ENCODE measurements at places on chromosomes 2 and 18. TPM values are rescaled to one million over a fixed set of nuclear protein-coding genes. Genes with fewer than 3 reads are reported as not detected.
A peak's percentile ranks its signal among the peaks of the same experiment; 100 is the strongest.

DNA sequence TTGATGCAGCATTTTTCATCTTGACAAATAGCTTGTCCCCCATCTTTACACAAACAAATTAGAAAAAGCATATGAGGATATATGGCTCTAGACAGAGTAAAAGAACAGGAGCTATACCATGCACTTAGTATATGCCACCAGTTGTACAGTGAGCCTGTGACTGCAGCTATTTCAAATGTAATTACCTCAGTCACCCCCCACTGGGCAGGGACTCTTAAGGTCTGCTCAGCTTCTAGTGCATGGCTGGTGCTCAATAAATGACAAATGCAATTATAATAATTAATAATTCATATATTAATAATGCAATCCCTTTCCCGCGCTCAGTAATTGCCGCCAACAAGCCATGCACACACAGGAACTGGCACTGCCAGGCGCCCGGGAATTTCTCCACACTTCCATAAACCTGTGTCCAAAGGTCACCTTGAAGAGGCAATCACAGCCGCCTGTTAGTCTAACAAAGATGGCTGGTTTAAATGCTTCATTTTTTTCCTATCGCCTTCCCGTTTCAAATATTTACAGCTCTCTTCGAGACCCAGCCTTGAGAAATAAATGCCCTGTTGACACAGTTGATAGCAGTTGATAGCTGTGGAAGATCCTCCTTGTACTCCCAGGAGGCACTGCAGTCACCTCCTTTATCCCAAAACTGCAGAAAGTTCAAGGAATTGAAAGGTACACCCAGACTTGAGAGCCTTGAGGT, 156.6 kb downstream of the INO80D start:
- no peaks in the 10 kb centered on the region for H3K36me3 ChIP-seq
- DNase-seq: peak; percentile 75
- peaks cover 18% of the 10 kb centered on the region for H3K4me1 ChIP-seq
- H3K27me3 ChIP-seq: peaks cover 11% of the 10 kb centered on the region

DNA sequence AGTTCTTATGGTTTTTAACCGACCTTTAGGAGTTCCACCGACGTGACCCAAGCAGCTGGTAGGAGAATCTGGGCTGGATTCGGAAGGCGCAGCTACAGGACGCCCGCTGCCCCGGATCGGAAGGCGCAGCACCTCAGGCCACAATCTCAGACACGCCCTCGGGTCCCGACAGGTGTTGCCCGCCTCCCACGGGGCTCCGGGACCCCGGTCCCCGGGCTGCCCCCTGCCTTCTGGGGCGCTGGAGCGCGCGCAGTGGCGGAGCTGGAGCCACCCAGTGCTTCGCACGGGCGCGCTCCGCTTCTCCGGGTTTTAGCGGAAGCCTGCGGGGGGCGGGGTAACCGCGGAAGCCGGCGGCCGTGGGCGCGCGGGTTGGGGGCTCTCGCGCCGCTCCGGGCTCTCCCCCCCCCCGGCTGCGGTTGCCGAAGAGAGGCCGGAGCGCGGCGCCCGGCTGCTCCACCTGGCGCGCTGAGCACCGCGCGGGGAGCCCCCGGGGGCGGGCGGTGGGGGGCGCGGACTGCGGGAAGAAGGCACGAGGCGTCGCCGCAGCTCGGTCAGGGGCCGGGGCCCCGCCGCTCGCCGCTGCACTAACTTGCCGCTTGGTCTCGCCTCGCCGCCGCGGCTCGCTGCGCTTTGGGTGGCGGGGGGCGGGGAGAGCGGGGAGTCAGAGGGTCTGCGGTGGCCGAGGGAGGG, 718.8 kb downstream of the DPP10 start:
- peak overlapping the region; percentile 82 for H3K27ac ChIP-seq
- H3K4me3 ChIP-seq: peak overlapping the region; percentile 9
- DNase-seq: peak; percentile 47

DNA sequence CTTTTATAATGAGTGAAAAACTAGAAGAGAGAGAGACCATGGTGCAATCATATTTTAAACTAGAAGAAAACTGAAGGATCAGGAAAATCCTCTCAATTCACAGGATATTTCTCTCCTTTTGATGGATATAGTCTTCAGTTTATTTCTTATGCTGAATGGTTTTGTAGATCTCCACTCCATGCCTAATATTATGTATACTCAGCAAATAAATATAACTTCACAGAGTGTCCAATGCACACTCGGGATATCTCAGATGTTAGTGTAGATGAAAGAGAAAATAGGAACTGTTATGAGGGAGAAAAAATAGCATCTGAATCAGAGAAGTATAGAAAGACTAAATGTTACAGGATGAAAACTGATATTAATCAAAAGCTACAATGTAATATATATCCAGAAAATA, 1324.5 kb upstream of the PIK3C3 start:
- H3K27ac ChIP-seq: no peak overlapping the region
- no peaks in the 10 kb centered on the region for H3K27me3 ChIP-seq
- no peak for DNase-seq
- H3K4me3 ChIP-seq: no peak overlapping the region

- no peaks in the 10 kb centered on the region for H3K36me3 ChIP-seq
- no peaks in the 10 kb centered on the region for H3K4me1 ChIP-seq
- H3K27ac ChIP-seq: no peak within 1 kb of the TSS
- no peak within 1 kb of the TSS for H3K4me3 ChIP-seq
Observed at GRCh38 chr2:36696533-36696932, at the start of gene VIT. VIT (plus strand) TSS chr2:36696707; CDS start chr2:36716371, 19,664 bp downstream.

GRCh38 chr2:191696001-191696400, 18.1 kb downstream of the NABP1 start:
- H3K27me3 ChIP-seq: peaks cover 5% of the 10 kb centered on the region
- H3K36me3 ChIP-seq: peaks cover 2% of the 10 kb centered on the region
- H3K4me3 ChIP-seq: no peak overlapping the region
- H3K4me1 ChIP-seq: no peaks in the 10 kb centered on the region
- H3K27ac ChIP-seq: no peak overlapping the region

DNA sequence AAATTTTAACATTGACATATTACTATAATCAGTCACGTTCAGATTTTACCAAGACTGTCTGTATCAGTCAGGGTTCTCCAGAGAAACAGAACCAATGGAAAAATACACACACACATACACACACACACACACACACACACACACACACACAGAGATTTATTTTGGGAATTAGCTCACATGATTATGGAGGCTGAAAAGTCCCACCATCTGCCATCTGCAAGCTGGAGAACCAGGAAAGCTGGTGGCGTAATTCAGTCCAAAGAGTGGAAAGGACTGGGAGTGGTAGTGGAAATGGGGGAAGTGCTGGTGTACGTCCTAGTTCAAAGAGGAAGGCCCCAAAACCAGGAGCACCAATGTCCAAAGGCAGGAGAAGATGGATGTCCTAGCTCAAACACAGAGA, 166.4 kb downstream of the AKAIN1 start:
- H3K4me3 ChIP-seq: no peak overlapping the region
- no peaks in the 10 kb centered on the region for H3K4me1 ChIP-seq
- H3K36me3 ChIP-seq: no peaks in the 10 kb centered on the region
- H3K27me3 ChIP-seq: no peaks in the 10 kb centered on the region
- no peak overlapping the region for H3K27ac ChIP-seq

DNA sequence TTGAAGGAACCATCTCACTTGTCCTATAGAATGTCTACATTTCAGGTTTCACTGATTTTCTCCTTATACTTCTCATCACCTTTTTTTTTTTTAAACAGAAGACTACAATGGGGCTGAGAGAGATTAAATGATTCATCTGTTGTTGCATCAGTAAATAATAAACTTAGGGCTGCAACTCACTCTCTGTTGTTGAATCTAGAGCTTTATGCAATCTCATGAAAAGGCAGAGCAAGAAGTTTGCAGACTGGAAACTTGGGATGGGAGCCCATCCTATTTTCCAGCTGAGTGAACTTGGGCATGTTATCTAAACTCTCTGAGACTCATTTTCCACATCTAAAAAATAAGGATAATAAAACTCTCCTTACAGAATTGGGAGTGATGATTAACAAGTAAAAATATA, 58.4 kb downstream of the PDE1A start:
- peaks cover 7% of the 10 kb centered on the region for H3K4me1 ChIP-seq
- no peak for DNase-seq
- no peak overlapping the region for H3K4me3 ChIP-seq
- H3K27me3 ChIP-seq: no peaks in the 10 kb centered on the region

Gene BABAM2
- 48.9 TPM for total RNA-seq

Gene SFXN5
- 45.9 TPM for total RNA-seq

Gene CD8B2
- not detected for total RNA-seq

Gene SEPTIN10
- 117 TPM for total RNA-seq

Gene TEX44
- total RNA-seq: not detected

Gene UGT1A5
- total RNA-seq: 11.5 TPM

Gene CHRNG
- not detected for total RNA-seq

Gene RAD51AP2
- total RNA-seq: not detected

Data from transverse colon (tissue), 4 donors.